Nasal cavity respiratory epithelium epithelial cell of viscerocranial mucosa (primary cell): ENCODE measurements at places on chromosomes 4 and X. TPM values are rescaled to one million over a fixed set of nuclear protein-coding genes. Genes with fewer than 3 reads are reported as not detected.

Gene SRPX
- 3.8 and 30.5 TPM in 2 replicates for total RNA-seq

Gene MAP9
- 7.2 and 17.7 TPM in 2 replicates for total RNA-seq

Gene LUZP4
- not detected in 2 replicates for total RNA-seq

Gene XAGE2
- not detected in 2 replicates for total RNA-seq

Gene PAGE2
- total RNA-seq: not detected in 2 replicates

Gene UNC5C
- not detected in 2 replicates for total RNA-seq

Gene SPIN3
- total RNA-seq: 8.5 and 12.7 TPM in 2 replicates

Gene PDLIM5
- 155 and 279 TPM in 2 replicates for total RNA-seq

Gene NEXMIF
- total RNA-seq: under 0.01 and 0.07 TPM in 2 replicates

Gene NAT8L
- 0.34 and 0.36 TPM in 2 replicates for total RNA-seq

Gene ZFP92
- 0.34 and 2.5 TPM in 2 replicates for total RNA-seq

Gene AREG
- 576 and 714 TPM in 2 replicates for total RNA-seq

Gene CCNI
- 215 and 217 TPM in 2 replicates for total RNA-seq

Gene RXFP1
- not detected in 2 replicates for total RNA-seq

Gene BOD1L1
- 24.9 and 57.5 TPM in 2 replicates for total RNA-seq

Gene TLR6
- 0.34 and 0.50 TPM in 2 replicates for total RNA-seq

Gene REELD1
- 0.36 TPM in 1 of 2 replicates, not detected in the other for total RNA-seq

Gene VCX3B
- total RNA-seq: not detected in 2 replicates

Gene OPHN1
- total RNA-seq: 7.5 and 7.9 TPM in 2 replicates

Gene ALB
- 0.28 TPM in 1 of 2 replicates, not detected in the other for total RNA-seq

Gene NMU
- total RNA-seq: 4.7 and 13.7 TPM in 2 replicates

Gene TMPRSS11D
- 11.0 and 11.3 TPM in 2 replicates for total RNA-seq

Gene ZNF518B
- total RNA-seq: 41.0 and 55.2 TPM in 2 replicates

Gene TRIML2
- total RNA-seq: under 0.01 and 0.07 TPM in 2 replicates

Gene SMIM9
- total RNA-seq: not detected in 2 replicates

Gene DUSP21
- total RNA-seq: not detected in 2 replicates

Gene BRS3
- total RNA-seq: not detected in 2 replicates

Gene COX7B2
- not detected in 2 replicates for total RNA-seq

Gene GLOD5
- total RNA-seq: not detected in 2 replicates

Gene DSPP
- not detected in 2 replicates for total RNA-seq

Gene GSX2
- total RNA-seq: not detected in 2 replicates

Gene TDO2
- total RNA-seq: under 0.01 and 1.3 TPM in 2 replicates

Gene SPANXB1
- total RNA-seq: not detected in 2 replicates

Gene F11
- total RNA-seq: not detected in 2 replicates

Gene RAI2
- 0.07 TPM in 1 of 2 replicates, not detected in the other for total RNA-seq

Gene TCEAL1
- total RNA-seq: 11.5 and 12.0 TPM in 2 replicates

Gene PLP1
- total RNA-seq: not detected in 2 replicates

Gene LONRF3
- total RNA-seq: 0.34 and 1.7 TPM in 2 replicates

Gene ABCG2
- 0.21 and 0.68 TPM in 2 replicates for total RNA-seq

Gene BMP15
- total RNA-seq: not detected in 2 replicates

Gene NLGN4X
- total RNA-seq: under 0.01 and 0.50 TPM in 2 replicates
